ENCODE measurements at places on chromosomes 2 and 18.

GRCh38 chr2:6771634-6772611 is 93.8 kb downstream of the CMPK2 start:
- DNase-seq: no peak

DNA sequence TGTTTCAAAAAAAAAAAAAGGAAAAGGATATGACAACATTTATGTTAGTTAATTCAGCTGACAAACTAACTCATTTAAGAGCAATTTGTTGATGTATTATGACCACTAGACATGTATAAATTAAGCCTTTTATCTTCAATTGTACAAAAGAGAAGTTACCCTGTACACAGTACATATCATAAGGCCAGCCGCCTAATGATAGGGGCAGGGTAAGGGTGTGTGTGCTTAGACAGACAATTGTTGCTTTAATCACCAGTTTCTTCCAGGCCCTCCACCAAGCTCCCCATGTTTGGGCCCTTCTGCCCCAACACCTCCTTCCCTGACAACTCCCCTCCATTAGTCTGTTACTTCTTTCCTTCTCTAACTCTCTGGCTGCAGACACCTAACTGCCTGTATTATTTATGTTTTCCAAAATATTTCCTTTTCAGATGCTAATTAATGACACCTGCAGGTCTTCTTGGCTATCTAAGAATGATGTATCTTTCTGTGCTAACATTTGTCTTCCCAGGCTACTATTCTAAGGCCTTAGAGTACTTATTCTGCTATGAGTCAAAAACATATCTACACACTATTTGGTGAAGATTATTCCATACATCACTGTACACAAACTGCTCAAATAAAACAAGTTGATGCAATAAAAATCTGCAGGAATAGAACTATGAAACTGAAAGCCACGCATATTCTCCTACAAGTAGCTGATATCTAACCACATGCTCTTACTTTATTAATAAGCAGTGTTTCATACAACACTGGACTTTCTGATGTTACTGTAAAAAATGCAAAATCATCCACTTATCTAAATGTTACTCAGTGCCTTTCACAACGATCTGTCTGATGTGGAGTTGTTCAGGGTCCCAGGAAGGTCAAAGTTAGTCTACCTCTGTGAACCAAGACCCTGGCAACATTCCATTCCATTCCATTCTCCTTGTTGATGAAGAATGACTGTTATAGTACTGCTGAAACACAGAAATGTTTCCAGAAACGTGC is 26.4 kb downstream of the TMEM131 start:
- no peak for DNase-seq

DNA sequence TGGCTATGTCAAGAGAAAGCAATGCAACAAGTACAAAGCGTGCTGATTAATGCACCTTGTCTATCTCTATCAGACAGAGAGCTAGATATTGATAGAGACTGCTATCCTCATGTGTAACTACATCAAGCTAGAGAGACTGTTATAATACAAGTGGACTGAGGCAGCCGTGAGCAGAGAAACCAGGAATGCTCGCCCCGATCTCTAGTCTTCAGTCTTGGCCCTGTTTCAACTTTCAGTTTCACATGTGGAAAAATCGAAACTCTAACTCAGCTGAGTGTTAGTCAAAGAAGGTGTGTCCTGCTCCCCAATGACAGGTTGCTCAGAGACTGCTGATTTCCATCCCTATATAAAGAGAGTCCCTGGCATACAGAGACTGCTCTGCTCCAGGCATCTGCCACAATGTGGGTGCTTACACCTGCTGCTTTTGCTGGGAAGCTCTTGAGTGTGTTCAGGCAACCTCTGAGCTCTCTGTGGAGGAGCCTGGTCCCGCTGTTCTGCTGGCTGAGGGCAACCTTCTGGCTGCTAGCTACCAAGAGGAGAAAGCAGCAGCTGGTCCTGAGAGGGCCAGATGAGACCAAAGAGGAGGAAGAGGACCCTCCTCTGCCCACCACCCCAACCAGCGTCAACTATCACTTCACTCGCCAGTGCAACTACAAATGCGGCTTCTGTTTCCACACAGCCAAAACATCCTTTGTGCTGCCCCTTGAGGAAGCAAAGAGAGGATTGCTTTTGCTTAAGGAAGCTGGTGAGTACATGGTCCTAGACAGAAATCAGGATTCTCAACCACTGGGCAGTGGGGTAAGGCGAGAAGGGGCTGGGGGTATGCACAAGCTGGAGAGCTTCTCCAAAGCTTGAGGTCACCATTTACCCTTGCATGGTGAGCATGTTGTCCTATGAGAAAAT is at the start of gene RSAD2:
Gene RSAD2 (plus strand): TSS at position 376 of the 903 bp plus-strand sequence. CDS start 24 bp downstream, at position 400.
- DNase-seq: peak; percentile 57

GRCh38 chr2:190202018-190202417 is 117.6 kb downstream of the HIBCH start:
- no peak for DNase-seq

- peak; percentile 48 for DNase-seq
Observed at GRCh38 chr2:10721396-10722251, at the start of gene ATP6V1C2. TSS of gene ATP6V1C2 (plus strand) at chr2:10721630. CDS start at chr2:10722850, 1,220 bp downstream.

- DNase-seq: no peak
Observed at GRCh38 chr2:42245396-42245795, 76.2 kb downstream of the EML4 start.

DNA sequence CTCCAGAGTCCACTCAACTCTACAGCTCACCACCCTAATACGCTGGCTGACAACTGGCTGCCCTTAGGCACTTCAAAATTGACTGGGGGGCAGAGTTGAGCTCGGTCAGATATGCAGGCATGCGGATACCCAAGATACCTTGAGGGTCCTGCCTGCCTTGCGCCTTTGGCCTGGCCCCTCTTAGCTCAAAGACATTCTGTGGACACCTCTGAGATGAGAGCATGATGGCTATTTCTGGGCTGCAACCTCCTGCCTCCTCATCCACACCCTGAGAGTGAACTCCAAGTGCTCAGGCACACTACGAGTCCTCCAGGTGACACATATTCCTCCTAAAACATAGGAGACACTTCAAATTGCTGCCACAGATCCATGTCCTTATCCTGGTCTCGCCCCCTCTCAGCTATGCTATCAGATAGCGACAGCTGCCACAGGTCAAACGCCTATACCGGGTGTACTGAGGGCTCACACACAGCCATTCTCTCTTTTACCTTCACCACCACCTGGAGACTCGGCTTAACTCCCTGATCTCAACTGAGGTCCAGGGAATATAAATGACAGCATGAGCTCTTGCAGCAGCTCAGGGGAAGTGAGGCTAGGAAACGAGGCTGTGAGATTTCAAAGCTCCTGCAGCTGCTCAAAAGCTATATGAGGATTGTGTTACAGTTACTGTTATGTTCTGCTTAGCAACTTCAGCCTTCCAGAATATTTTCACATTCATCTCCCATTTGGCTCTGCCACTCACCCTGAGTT is 60.5 kb upstream of the TEX51 start:
- no peak for DNase-seq

DNA sequence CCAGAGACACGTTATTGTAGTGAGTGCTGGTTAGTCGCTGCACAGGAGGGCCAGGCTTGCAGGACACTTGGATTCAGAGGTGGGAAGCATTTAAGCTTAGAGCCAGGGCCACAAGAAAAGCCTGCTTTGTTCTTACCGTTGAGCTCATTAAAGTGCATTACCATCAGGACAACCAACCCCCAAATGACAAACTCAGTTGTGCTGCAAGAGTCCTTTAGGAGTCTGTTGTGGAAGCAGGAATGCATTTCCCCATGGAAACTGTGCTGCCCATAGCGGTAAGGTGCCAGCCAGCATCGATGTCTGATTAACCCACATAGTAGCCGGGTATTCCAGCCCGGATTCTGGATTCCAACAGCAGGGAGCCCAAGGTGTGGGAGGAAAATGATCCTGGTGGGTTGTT is 23.4 kb upstream of the REEP1 start:
- no peak for DNase-seq

Data from NCI-H774 (cell line).